ENCODE measurements at places on chromosomes 16 and 17.

GRCh38 chr17:49407086-49407485, 7.6 kb downstream of the PHB1 start:
- no peak for DNase-seq

DNA sequence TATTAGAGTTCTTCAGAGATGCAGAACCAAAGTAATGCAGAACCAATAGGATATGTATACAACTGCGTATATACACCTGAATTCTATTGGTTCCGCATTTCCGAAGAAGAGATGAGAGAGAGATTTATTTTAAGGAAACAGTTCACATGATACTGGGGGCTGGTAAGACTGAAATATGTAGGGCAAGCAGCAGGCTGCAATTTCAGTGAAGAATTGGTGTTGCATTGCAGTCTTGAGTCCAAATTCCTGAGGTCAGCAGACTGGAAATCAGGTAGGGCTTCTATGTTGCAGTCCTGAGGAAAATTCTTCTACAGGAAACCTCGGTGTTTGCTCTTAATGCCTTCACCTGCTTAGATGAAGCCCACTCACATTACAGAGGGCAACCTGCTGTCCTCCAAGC, 128.2 kb upstream of the MED13 start:
- no peak for DNase-seq

DNA sequence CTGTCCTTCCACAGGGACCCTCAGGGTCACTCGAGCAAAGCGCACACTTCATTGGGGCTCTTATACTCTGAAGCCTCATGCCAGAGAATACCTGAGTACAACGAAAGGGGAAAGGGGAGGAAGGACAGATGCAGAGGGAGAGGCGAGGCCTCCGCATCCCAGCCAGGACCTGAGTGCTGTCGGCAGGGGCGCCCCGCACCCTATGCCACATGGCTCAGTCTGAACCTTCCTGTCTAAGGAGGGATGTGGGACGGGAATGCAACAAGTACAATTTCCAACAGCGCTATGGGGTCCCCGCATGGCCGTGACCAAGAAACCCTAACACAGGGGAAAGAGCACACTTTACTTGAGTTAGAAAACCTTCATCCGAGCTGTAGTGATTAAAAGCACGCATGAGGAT, 39.8 kb upstream of the FAAP100 start:
- no peak for DNase-seq

DNA sequence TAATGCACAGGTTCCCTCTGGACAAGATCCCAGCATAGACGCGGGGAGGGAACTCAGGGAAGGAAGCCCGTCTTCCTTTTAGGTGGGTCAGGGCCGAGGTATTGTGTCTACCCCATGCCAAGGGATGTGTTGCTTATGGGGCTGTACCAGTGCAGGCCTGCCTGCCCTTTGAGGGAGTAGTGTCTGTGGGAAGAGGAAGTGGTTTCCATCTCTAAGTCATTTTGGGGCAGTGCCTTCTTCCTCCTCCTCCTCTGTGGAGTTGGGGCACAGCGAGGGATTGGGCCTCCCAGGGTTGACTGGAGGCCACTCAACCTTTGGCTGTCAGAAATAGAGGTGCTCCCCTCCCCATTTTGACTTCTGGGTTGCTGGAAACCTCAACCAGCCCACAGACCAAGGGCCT, 26.5 kb downstream of the GJD3 start:
- no peak for DNase-seq

DNA sequence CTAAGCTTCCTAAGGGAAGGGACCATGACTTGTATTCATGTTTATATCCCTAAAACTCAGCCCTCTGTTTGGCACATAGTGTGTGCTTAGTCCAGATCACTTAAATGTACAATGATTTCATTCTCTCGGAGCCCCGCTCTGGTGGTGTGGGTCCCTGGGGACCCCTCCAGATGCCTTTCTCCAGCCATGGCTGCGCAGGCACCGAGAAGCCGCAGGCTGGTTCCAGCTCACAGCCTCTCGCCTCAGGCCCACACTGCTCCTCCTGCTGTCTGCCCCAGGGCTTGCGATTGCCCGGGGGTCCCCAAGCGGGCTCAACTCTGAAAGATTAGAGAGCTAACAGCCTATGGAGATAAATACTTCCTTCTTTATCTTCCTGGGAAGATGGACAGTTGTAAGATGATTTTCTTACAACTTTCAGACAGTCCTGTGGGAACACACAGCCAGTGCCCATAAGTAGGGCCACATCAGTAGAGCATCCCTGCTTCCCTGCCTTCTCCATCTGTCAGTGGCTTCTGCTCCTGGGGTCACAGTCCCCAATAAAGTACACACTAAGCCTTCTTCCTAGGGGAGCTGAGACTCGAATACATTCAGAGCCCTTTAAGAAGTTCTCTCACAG, 66.2 kb downstream of the CENPV start:
- DNase-seq, result no peak

GRCh38 chr16:66976746-66977145, 11.6 kb upstream of the CES4A start:
- DNase-seq, result no peak

DNA sequence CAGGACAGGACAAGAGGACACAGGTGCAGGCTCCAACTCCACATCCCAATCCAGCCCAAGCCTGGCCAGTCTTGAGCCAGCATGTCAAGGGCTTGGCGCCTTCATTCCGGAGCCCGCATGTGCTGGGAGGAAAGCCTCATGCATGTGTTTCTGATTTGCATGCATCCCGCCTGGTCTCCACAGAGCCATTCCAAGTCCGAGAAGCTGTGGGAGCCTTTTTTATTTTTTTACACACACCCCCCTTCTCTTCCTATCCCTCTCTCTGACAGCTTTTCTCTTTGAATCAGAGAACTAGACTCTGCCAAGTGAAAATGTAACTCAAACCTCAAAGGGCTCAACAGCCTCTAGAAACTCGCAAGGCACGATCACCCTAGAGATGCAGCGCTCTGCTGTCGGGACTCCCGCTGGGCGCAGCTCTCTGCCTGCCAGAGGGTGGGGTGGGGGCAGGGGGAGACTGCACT, 45.1 kb downstream of the NOG start:
- no peak for DNase-seq

GRCh38 chr17:78108726-78109488, 19.6 kb downstream of the TMC6 start:
- DNase-seq, result no peak

GRCh38 chr17:55463600-55463999, 42.0 kb upstream of the MMD start:
- no peak for DNase-seq
